ENCODE measurements at places on chromosomes 7 and 10.

DNA sequence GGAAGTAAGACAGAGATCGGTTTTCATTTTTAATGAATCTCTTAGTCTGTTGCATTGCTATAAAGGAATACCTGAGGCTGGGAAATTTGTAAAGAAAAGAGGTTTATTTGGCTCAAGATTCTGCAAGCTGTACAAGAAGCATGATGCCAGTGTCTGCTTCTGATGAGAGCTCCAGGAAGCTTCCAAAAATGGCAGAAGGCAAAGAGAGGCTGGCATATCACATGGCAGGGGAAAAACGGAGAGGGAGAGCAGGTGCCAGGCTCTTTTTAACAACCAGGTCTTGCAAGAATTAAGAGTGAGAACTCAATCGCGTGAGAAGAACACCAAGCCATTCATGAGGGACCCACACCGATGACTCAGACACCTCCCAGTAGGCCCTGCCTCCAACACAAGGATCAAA, 125.0 kb upstream of the THSD7A start:
- no peak for DNase-seq

GRCh38 chr7:30778255-30779025, 7.2 kb downstream of the MINDY4 start:
- no peak for DNase-seq

GRCh38 chr10:5274795-5275194, 78.2 kb downstream of the AKR1C4 start:
- DNase-seq = no peak

- DNase-seq = peak; percentile 64
These were observed 3.6 kb downstream of the DUSP5 start for GRCh38 chr10:110501142-110501937.

GRCh38 chr10:132928261-132928660, 14.1 kb downstream of the CFAP46 start:
- DNase-seq = no peak

DNA sequence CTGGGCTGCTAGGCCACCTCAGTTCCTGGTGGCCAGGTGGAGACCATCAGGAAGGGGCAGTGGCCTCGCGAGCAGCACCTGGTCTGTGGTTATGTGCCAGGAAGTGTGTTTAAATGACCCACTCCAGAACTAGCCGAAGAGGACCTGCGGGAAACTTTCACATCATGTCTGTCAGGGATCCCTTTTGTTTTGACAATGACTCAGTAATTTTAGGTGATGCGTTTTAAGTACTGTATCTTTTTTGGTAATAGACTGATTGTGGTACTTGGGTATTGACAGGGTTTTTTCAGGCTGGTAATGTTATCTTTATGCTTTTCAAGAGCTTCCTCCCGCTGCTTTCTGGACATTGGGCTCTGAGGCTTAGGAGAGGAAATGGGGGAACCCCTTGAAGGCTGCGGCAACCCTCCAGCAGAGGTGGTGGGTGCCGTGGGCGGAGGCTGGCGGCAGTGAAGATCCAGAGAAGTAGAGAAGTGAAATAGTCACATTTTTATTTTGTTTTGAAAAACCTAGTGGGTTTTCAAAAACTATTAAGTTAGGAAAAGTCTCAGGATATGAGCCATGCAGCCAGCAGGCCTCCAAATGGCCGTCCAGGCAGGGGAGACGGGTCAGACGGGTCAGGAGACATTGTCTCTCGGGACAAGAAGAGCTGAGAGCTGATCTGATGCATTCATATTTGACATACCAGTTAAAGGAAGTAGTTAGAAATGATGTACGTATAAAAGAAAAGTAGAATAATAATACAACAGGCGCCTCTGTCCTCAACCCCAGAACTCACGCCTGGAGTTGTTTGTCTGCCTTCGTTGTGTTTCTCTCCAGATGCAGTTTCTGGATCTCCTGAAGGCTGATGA, 27.7 kb downstream of the PPP2R2D start:
- DNase-seq = peak; percentile 52

- DNase-seq = no peak
These were observed 61.0 kb upstream of the EFCAB10 start for GRCh38 chr7:105642264-105642663.

DNA sequence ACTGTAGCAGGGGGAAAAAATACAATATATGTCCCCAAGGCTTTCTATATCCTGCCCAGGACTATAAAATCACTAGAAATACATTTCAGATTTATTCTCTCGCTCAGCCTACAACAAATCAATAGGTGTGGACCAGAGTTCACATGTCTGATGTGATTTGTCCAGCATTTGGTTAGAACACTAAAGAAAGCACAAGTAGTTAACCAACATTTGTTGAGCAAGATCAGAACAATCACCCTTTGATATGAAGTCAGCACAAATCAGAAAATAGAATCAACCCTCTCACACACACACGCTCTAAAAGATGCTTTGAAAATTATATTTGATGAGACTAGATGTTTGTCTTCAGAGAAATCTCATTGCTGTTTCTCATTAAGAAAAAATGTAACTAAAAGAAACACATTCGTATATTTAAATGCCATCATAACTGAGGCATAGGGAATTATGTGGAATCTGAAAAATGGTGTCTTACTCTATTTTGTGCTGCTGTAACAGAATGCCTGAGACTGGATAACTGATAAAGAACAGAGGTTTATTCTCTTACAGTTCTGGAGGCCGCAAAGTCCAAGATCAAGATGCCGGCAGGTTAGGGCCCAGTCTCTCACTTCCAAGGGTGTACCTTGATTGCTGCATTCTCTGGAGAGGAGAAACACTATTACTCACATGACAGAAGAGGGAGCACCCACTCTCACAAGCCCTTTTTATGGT, 10.5 kb downstream of the AKR1D1 start:
- no peak for DNase-seq

- DNase-seq = no peak
These were observed 478.6 kb downstream of the LRMDA start for GRCh38 chr10:75910032-75910431.

DNA sequence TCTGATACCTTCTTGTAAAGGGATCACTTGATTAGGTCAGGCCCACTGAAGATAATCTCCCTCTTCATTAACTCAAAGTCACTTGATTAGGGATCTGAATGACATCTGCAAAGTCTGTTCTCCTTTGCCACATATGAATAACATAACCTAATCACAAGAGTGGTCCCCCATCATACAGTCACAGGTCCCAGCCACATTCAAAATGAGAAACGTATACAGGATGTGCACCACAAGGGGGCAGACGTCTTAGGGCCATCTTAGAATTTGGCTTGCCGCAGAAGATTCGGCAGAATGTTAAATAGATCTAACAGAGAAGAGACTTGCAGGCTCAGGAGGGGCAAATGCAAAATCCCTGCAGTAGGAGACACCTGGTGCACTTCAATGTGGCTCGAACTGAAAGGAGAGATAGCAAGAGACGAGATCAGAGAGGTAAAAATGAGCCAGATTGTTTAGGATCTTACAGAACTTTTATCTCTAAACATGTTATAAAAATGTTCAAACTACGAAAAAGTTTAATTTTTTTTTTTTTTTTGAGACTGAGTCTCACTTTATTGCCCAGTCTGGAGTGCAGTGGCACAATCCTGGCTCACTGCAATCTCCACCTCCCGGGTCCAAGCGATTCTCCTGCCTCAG, 10.4 kb upstream of the SMC3 start:
- DNase-seq = peak; percentile 65

DNA sequence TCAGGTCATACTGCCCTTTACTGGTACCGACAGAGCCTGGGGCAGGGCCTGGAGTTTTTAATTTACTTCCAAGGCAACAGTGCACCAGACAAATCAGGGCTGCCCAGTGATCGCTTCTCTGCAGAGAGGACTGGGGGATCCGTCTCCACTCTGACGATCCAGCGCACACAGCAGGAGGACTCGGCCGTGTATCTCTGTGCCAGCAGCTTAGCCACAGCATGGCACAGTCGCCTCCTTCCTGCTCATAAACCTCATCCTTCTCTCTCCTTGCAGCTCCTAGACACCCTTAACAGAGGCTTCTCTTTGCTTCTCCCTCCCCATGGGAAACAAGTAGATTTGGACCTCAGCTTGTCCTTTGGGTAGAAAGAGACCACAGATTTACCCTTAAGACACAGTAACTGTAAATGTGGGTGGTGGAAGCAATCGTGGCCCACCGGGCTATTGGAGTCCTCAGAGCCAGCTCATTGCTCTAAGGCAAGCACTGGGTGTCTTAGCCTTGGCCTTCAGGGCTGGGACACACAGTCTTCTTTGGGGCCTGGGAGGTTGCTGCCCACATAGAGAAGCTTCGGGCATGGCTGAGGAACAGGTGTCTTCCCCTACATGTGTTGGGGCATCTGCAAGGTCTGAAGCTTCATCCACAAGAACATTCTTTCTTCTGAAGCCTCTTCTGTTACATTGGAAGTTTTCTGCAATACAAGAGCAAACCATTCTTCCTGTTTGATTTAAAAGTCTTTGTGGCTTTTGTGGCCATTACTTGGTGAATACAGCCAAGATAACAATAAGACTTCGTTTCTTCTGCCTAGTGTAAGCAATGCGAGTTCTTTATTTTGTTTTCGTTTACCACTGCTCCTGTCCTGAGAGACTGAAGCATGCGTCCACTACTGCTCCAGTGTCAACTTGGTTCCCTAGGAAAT, 95.5 kb upstream of the PRSS58 start:
- DNase-seq = no peak

DNA sequence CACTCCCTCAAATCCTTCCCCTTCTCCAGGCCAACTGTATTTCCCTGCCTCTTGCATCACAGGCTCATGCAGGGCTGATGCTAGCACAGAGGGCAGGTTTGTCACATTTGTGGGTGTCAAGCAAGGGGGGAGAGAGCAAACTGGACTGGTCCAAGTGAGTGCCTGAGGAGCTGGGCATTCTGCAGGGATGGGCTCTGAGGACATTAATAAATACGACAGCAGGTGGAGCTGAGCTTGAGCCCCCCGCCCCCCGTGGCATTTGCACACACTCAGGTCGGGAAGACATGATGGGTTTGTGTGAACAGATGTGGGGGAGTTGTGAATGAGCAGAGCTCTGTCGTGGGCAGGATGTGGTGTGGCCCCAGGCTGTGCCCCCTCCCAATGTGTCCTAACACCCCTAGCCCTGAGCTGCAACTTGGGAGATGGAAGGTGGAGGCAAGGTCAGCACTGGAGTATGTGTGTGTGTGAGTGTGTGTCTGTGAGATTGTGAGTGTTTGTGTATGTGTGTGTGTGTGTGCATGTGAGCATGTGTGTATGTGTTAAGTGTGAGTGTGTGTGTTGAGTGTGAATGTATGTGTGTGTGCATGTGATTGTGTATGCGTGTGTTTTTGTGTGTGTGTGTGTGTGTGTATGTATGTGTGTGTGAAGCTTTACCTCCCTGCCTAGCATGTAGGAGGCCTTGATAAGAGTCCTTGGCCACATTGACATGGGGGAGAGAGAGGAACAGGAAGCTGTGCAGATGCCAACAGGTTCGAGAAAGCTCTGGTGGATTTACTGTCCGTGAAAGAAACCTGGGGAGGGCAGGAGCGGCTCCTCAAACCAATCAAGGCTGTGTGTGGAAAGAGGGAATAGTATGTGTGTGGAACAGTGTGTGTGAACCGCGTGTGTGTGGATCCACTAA, 9.1 kb downstream of the RASSF4 start:
- DNase-seq = no peak

DNA sequence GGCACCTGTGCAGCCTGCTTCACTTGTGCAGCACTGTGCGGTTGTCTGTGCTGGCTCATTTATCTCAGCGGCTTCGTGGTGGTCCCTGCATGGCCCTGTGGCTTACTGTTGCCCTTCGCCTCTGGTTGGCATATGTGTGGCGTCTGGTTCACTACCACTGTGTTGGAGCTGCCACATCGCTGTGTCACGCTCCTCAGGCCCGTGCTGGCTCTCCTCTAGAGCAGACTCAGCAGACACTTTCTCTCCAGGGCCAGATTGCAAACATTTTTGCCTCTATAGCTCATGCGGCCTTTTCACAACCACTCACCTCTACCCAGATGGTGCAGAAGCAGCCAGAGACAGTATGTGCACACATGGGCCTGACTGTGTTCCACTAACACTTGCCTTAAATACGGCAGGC, 37.9 kb downstream of the PPP2R2D start:
- no peak for DNase-seq

GRCh38 chr10:50619166-50619565, 4.6 kb downstream of the SGMS1 start:
- DNase-seq = no peak

DNA sequence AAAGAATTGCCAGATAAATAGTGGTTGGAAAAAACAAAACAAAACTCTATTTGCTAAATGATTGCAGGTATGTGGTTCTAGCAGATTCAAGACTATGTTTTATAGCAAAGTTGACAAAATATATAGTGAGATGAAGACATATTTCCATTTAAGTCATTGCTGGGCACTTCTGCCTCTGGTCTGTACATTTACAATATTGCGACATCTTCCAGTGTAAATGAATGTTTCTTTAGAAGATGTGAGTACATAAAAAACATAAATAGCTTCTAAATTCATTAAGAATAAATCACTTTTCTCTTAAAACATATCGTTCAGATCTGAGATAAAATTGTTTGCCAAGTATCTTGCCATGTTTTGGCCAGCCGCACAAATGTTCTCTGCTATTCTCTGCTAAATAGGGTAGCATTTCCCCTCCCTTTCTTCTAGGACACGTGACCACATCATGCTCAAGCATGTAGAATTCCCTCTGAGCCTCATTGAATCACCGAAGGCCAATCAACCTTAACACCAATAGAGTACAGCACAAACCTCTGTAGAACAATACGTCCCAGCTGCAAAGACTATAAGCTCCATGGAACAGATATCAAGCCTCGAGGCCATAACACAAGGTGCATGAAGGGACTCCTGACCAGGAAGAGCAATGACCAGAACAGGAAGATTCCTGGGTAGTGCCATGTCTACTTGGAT, 1173.3 kb downstream of the GATA3 start:
- DNase-seq = no peak

DNA sequence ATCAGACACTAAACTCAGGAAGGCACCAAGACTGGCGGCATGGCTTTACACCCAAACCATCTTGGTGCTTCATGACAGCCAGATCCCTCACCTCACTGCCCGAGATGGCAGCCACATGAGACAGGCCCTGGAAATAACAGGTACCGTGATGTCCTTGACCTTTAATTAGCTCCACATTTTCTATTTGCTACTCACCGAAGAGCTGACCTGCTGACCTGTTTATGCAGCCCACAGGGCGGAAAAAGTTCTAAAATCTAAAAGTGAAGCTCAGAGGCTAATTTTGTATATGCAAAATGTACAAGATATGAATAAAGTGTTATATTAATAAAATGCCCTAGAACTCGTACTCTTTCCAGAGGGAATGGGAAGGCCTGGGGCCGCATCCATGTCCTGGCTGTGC, 51.6 kb upstream of the RASGEF1A start:
- no peak for DNase-seq

GRCh38 chr10:35005868-35006267, 84.3 kb downstream of the CUL2 start:
- DNase-seq = no peak

GRCh38 chr7:141654551-141654950, 47.4 kb downstream of the DENND11 start:
- DNase-seq = peak; percentile 21

GRCh38 chr10:55220975-55221374, 419.9 kb upstream of the PCDH15 start:
- DNase-seq = no peak

DNA sequence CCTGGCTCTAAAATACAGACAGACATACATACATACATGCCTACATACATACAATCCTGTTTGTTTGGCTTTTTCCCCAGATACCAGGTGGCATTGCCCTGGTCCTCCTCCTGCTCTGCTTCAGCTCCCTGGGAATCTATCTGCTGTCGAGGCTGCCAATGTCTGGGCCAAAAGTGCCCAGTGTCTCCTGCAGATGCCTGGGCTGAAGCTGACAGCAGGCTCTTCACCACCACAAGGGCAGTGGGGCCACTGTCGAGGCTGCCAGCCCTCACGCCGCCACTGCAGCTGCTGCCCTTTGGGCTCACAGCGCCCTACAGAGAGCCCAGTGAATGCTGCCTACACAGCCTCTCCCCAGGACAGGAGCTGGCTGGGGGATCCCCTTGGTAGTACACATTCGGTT, 18.0 kb upstream of the STN1 start:
- no peak for DNase-seq

Measured in stimulated activated CD4-positive, alpha-beta T cell treated with anti-CD3 and anti-CD28 coated beads, Interleukin-12 subunit alpha, Interleukin-12 subunit beta, amount 100 ng/mL, for 24 hours (primary cell).